ENCODE measurements at places on chromosomes 1 and 21. TPM values are rescaled to one million over a fixed set of nuclear protein-coding genes. Genes with fewer than 3 reads are reported as not detected.

SELE gene
- total RNA-seq = 0.38 TPM

CNR2 gene
- not detected for total RNA-seq

DNA sequence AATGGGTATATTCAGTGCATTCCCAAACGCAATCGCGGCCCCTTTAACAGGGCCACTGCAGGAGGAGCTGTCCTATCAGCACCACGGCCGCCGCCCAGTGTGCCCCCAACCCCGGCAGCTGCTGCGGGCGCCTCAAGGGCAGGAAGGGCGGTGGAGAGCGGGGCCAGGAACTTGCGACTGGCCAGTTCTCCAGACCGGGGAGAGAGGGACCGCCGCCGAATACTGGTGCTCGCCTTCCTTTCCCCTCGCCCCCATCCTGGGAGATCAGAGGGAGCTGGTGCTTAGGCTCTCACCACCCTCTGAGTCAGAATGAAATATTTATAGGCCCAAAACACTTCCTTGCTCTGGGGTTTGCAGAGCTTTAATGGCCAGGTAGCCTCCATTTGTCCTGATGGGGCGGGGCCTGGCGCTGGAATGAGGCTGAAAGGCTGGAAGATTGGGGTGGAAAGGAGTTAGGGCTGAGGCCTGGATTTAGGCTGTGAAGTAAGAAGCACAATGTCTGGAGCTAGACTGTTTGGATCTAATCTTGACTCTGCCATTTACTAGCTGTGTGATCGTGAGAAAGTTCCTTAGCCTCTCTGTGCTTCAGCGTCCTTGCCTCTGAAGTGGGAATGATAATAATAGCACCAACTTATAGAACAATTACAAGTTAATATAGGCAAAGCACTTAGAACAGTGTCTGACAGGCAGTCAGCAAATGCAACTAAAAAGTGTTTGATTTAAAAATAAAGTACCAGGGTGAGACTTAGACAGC is 75.5 kb downstream of the NAV1 start:
- peaks cover 21% of the 10 kb centered on the region for H3K4me1 ChIP-seq
- DNase-seq = peak; percentile 62
- no peaks in the 10 kb centered on the region for H3K27me3 ChIP-seq
- no peak overlapping the region for H3K4me3 ChIP-seq

DNA sequence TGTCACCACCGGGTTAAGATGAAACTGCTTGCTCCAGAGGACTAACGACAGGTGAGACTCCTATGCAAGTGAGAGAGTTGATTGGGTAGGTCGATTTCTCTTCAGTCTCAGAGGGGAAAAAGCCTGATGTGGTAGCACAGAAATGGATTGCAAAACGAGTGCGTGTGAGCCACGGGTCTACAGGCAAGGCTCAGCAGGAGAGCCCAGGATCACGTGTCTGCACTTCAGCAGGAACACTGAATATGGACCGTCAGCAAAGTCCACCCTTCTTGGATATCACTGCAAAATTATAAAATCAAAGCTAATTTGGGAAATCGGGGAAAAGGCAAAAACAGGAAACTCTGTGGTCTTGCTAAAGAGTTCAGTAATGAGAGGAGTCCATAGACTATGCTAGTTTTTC is 107.7 kb upstream of the ZNF648 start:
- H3K36me3 ChIP-seq = no peaks in the 10 kb centered on the region
- H3K4me3 ChIP-seq = no peak overlapping the region
- no peak overlapping the region for H3K27ac ChIP-seq
- no peaks in the 10 kb centered on the region for H3K27me3 ChIP-seq
- H3K4me1 ChIP-seq = peaks cover 41% of the 10 kb centered on the region

GRCh38 chr1:160800645-160801408 is 4.9 kb downstream of the LY9 start:
- no peaks in the 10 kb centered on the region for H3K4me1 ChIP-seq
- H3K36me3 ChIP-seq = no peaks in the 10 kb centered on the region
- no peak for DNase-seq
- no peak overlapping the region for H3K27ac ChIP-seq
- H3K4me3 ChIP-seq = no peak overlapping the region

Data from lower lobe of right lung (tissue), 2 donors.